ENCODE measurements at places on chromosomes 12 and 14.

DNA sequence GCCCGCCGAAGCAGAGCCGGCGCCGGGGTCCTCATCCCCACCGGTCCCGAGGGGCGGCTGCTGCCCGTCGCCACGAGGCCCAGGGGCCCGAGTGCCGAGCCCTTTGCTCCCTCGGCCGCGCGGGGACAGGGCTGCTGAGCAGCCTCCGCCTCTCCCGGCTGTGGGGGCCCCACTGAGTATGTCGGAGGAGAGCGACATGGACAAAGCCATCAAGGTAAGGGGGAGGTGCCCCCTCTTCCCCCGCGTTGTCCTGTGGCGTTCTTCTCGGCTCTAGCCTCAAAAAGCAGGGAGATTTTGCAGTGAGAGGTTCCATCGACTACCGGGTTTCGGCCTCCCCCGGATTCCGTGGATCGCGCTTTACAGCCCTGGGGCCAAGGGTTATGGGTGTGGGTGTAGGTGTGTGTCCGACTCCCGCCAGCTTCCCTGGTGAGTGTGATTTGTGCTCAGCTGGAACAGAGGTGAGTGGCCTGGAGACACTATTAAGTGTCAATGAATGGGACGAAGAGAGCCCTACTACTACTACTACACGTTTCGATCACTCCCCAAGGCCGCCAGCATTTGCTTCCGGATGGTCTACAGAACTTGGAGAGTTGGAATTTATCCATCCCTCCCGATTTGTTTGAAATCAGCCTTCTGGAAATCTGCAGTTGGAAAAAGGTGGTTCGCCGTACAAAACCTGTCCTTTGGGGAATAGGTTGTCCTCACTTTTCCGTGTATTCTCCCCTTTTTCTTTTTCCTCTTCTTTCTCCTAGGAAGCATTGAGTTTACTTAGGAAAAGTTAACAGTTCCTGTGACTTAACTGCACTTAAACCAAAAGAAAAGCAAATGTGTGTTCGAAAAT is 748 bp downstream of the MAPKAPK5 start:
- no peak for DNase-seq

GRCh38 chr14:29529418-29529817 is 398.2 kb downstream of the PRKD1 start:
- no peak for DNase-seq

- DNase-seq = no peak
These were observed 892.1 kb downstream of the NRXN3 start for GRCh38 chr14:79062226-79062625.

- no peak for DNase-seq
These were observed 158.5 kb upstream of the RTL1 start for GRCh38 chr14:101062065-101062450.

- no peak for DNase-seq
These were observed 6.4 kb upstream of the HMGA2 start for GRCh38 chr12:65817866-65818265.

DNA sequence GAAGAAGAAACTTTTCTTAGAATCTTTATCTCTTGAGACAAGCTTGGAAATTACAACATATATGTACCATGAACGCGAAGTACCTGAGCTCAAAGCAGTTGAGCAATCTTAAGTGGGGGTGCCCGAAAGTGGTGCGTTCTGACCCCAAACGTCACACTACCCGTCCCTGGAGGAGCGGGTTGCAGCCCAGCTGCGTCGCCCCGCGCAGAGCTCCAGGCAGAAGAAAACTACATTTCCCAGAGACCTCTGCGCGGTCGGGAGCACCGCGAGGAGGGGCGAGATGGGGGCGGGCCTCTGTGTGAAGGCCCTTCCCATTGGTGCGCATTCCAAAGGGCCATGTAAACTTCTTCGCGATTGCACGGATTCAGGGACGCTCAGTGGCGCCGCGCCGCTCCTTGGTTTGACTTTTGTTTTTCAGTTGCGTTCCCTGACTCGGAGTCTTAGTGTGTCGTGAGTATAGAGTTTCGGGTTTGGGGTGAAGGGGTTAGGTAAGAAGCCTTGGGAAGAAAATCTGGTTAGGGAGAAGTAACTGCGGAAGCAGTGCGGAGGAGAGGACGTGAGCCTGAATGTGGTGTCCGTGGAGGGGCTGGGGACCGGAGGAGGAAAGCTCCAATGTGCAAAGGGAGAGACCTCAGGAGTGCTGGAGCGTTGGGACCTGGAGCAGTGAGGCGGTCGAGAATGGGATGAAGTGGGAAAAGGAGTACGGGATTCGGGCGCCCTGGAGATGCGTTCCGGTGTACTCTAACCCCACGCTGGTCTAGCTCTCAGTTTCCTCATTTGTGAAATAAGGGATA is at the start of gene CCDC77:
CCDC77 (plus strand) TSS at position 410 of the 794 bp plus-strand sequence. CDS start 7,740 bp downstream, outside the sequence.
- no peak for DNase-seq

- no peak for DNase-seq
These were observed 20.1 kb downstream of the KLRK1 start for GRCh38 chr12:10369557-10370415.

GRCh38 chr12:127393465-127393864 is 873.5 kb upstream of the TMEM132C start:
- DNase-seq = no peak

- no peak for DNase-seq
These were observed 67.6 kb upstream of the CSRP2 start for GRCh38 chr12:76946446-76946845.

GRCh38 chr14:96599076-96599475 is 96.9 kb downstream of the PAPOLA start:
- no peak for DNase-seq

DNA sequence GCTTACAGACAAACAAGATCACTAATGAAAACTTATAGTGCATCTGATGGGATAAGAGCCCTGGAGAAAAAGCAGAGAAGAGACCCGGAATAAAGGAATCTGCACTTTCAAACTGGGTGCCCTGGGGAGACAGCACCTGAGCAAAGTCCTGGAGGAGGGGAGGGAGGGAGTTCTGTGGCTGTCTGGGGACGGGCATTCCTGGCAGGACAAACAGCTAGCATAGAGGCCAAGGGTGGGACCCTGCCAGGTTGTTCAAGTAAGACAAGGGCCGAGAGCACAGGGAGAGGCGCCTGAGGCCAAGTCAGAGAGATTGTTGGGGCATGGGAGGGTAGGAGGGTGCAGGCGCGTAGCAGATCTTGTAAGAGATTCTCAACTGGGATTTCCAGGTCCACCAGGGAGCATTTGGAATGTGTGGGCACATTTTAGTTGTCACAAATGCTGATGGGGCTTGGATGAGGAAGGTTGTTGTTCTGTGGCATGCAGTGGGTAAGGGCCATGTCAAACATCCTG is 14.2 kb downstream of the IQSEC3 start:
- no peak for DNase-seq

DNA sequence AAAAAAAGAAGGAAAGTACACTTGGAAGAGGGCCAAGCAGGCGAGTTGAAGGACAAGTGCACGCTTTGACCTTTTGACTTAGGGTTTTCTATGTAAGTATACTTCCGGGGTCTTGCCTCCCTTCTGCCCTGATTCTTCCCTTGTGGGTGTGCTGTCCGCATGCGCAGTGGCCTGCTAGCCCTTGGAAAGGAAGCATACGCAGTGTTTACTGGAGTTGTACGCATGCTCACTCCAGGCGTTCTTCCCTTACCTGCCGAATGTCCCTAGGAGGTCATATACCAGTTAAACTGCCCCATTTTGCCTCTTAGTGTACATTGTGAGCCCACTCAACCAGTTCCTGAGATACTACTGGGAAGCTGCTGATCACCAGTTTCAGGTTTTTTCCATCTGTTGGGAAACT is 15.7 kb upstream of the DDHD1 start:
- DNase-seq = no peak

GRCh38 chr12:12736759-12737676 is 19.9 kb downstream of the CDKN1B start:
- no peak for DNase-seq

DNA sequence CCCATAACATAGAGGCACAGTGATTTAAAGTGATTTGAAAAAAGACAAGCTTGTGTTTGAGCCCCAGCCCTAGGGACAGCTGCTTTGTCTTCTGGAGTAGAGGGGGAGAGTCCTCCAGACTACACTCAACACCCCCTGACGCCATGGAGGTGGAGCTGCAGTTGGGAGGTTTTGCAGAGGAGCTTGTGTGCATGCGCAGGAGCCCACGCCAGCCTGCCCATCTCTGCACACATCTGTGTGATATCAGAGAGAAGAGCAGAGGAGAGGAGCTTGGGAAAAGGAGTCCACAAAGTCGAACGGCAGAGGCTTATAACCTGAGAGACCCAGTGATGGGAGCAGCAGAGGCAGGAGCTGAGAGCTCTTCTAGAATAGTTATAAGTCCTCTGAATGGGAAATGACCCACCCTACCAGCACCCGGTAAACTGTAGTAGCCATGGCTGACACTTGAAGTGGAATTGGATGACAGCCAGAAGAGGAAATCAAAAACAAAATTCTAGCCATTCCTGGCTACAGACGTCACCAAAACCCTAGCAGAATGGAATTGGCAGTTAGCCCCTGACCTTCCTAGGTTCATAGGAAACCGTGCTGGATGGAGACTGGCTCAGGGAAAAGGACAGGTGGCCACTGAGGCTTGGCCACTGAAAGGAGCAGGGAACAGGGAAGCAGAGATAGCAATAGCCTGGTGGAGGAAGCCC is 185.1 kb upstream of the VASH1 start:
- DNase-seq = no peak

DNA sequence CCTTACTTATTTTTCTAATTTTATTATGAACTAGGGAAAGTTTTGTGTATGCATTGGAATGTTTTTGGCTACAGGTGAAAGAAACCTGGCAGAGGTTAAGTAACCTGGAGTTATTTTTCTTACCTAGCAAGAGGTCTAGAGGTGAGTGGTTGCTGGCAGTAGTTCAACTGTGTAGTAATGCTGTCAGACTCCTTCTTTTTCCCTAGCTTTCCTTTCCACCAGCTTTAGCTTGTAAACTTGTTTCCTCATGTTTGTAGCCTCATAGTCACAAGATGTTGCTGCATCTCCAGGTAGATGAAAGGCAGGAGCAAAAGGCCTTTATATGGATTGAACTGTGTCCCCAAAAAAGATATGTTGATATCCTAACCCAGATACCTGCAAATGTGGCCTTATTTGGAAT is 105.1 kb upstream of the AMIGO2 start:
- DNase-seq = no peak

GRCh38 chr12:58069268-58069963 is 128.0 kb downstream of the ATP23 start:
- no peak for DNase-seq

DNA sequence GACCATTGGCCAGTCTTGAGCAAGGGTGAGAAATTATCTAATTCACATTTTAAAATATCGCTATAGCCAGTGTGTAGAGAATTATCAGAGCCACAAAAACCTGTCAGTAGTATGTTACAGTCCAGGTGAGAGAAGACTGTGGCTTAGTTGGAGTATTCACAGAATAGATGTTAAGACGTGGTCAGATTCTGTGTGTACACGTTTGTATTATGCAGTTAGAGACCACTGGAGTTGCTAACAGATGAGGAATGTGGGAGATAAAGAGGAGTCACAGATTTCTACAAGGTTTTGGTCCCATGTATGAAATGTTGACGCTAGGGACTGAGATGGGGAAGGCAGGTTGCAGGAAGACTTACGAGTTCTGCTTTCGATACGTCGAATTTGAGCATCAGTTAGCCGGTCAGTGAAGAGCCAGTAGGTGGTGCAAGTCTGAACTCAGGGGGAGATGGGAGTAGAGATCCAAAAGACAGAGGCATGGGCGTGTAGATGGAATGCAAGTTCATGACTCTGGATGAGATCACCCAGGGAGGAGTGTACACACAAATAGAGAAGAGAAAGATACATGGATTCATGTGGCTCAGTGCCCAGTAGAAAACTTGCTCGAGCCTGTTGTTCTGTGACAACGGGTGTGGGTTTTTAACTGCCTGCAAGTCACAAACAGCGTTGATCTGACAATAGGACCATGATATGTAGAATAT is 114.8 kb upstream of the FLRT2 start:
- DNase-seq = no peak
